T-cell (primary cell): ENCODE measurements at places on chromosomes 4 and X. TPM values are rescaled to one million over a fixed set of nuclear protein-coding genes. Genes with fewer than 3 reads are reported as not detected.

GRCh38 chr4:158895797-158896576, 127.2 kb downstream of the FNIP2 start:
- H3K4me3 ChIP-seq, result no peak overlapping the region
- peaks cover 3% of the 10 kb centered on the region for H3K4me1 ChIP-seq
- H3K27ac ChIP-seq, result peak overlapping the region; percentile 79
- no peaks in the 10 kb centered on the region for H3K27me3 ChIP-seq
- no peaks in the 10 kb centered on the region for H3K36me3 ChIP-seq
- DNase-seq, result no peak

DNA sequence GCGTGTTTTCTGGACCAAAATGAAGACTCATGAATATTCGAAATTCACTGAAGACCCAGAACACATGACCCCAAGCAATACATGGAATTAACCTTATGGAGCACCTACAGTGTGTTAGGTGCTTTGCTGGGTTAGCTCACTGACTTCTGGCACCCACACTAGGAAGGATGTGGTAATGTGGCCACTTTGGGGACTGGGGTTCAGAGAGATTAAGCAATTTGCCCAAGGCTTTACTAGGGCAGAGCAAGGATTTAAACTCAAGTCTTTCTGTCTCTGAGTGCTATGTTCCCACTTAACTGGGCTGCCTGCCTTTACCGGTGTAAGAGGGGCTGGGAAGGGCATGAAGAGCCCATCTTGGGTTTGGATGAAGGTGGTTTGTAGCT, 162.0 kb upstream of the ATP6AP2 start:
- DNase-seq, result no peak
- no peak overlapping the region for H3K4me3 ChIP-seq
- H3K27me3 ChIP-seq, result no peaks in the 10 kb centered on the region
- H3K27ac ChIP-seq, result no peak overlapping the region
- peaks cover 6% of the 10 kb centered on the region for H3K4me1 ChIP-seq

The TECRL gene
- total RNA-seq, result not detected

The RS1 gene
- not detected for total RNA-seq

The UCHL1 gene
- total RNA-seq, result 1.6 TPM

- H3K36me3 ChIP-seq, result no peaks in the 10 kb centered on the region
- no peak overlapping the region for H3K27ac ChIP-seq
- peak; percentile 53 for DNase-seq
- H3K27me3 ChIP-seq, result peaks cover 6% of the 10 kb centered on the region
Observed at GRCh38 chrX:10189317-10190268, 32.8 kb downstream of the CLCN4 start.

GRCh38 chr4:112357453-112357852, 60.3 kb downstream of the ALPK1 start:
- no peak overlapping the region for H3K27ac ChIP-seq
- no peaks in the 10 kb centered on the region for H3K4me1 ChIP-seq
- no peaks in the 10 kb centered on the region for H3K36me3 ChIP-seq
- DNase-seq, result no peak
- no peak overlapping the region for H3K4me3 ChIP-seq
- H3K27me3 ChIP-seq, result no peaks in the 10 kb centered on the region

DNA sequence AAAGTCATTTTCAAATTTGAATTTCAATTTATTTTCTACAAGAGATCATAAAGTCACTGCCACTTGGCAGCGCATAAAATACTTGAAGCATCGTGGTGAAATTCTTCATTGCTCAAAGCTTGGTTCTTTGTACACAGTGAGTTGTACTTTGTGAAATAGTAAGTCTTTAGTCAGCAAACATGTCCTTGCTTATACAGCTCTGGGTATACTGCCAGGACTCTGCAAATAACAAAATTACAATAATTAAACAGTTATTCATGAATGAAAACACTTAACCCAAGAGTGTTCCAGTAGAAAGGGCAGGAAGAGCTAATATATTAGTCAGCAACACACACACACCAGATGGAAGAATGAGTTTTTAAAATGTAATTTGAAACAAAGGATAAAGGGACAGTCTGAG, 1300.9 kb upstream of the DIAPH2 start:
- H3K36me3 ChIP-seq, result no peaks in the 10 kb centered on the region
- no peak overlapping the region for H3K4me3 ChIP-seq
- DNase-seq, result no peak
- no peak overlapping the region for H3K27ac ChIP-seq
- no peaks in the 10 kb centered on the region for H3K4me1 ChIP-seq

DNA sequence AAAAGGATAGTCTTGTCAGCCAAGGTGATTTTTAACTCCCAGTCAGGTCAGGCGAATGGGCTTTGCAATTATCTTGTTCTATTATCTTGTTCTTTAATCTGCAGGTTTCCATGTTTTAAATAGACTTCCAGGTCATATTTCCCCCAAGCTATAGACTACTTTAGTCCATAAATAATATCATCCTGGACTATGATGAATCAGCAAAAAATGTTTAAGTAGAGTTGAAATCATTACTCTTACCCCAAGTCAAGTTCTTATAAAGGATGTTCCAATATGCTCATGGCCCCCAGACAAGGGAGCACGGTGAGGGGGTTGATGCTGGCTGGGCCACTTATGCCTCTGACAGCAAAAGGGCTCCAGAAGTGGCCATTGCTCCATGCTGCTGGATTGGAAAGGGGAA, 75.1 kb downstream of the SLC2A9 start:
- no peaks in the 10 kb centered on the region for H3K4me1 ChIP-seq
- no peaks in the 10 kb centered on the region for H3K36me3 ChIP-seq
- no peak overlapping the region for H3K4me3 ChIP-seq
- no peak for DNase-seq
- H3K27ac ChIP-seq, result no peak overlapping the region
- peaks cover 8% of the 10 kb centered on the region for H3K27me3 ChIP-seq

- no peaks in the 10 kb centered on the region for H3K27me3 ChIP-seq
- no peaks in the 10 kb centered on the region for H3K36me3 ChIP-seq
- H3K27ac ChIP-seq, result no peak overlapping the region
- no peak for DNase-seq
Observed at GRCh38 chrX:129115104-129115503, 408.2 kb downstream of the SMARCA1 start.

GRCh38 chr4:11189756-11190155, 238.9 kb downstream of the HS3ST1 start:
- DNase-seq, result no peak
- H3K4me1 ChIP-seq, result no peaks in the 10 kb centered on the region
- no peaks in the 10 kb centered on the region for H3K36me3 ChIP-seq
- H3K27me3 ChIP-seq, result no peaks in the 10 kb centered on the region
